ENCODE measurements at places on chromosomes 6 and 20.

GRCh38 chr20:18793625-18794427 lies 19.8 kb upstream of the SCP2D1 start:
- DNase-seq, result peak; percentile 58

GRCh38 chr6:41036601-41037000 lies 2.4 kb downstream of the UNC5CL start:
- no peak for DNase-seq

- no peak for DNase-seq
Measured at GRCh38 chr6:28865401-28866204, 58.2 kb downstream of the TRIM27 start.

DNA sequence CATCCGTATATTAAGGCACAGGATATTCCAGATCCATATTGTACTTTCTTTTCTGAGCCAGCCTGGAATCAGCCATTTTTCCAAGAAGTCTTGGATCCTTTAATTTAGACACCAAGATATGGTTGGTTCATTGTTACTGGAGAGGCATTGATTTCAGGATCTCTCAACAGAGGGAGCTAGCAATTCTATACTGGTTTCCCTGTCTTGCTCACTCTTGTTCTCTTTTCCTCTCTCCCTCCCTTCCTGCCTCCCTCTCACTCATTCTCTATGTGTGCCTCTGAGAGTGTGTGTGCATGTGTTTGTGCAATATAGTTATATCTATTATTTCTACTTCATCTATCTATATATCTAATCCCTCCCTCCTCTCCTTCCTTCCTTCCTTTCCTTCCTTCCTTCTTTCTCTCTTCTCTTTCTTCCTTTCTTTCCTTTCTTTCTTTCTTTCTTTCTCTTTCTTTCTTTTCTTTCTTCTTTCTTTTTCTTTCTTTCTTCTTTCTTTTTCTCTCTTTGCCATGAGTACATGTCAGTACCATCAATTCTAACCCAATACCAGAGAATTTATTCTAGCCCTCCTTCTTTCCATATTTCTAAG lies 299.1 kb downstream of the EPHA7 start:
- no peak for DNase-seq

DNA sequence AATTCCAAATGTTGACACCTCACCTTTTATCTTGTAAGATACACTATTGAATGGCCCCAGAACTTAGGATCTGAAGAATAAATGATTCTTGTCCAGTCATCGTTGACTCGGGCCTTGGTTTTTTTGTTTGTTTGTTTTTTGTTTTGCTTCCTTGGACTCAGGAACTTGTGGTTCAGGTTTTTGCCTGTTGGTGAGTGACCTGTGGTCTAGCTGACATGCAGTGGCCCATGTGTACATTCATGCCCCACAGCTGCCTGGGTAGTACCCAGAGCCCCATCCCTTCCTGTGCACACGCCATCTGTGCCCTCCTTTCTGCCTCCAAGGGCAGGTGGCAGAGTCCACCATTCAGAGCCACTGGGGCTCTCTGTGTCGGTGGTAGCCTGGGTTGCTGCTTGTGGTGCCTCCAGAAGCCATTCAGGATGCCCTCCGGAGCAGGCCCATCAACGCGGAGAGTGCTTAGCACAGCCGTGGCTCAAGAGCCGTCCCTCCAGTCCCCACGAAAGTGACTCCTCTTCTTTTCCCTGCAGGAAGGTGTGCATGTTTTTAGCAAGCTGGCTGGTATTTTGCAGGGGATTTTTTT lies 85.9 kb downstream of the SYNJ2 start:
- no peak for DNase-seq

GRCh38 chr20:44348168-44348659 lies 7.3 kb upstream of the HNF4A start:
- DNase-seq, result no peak

DNA sequence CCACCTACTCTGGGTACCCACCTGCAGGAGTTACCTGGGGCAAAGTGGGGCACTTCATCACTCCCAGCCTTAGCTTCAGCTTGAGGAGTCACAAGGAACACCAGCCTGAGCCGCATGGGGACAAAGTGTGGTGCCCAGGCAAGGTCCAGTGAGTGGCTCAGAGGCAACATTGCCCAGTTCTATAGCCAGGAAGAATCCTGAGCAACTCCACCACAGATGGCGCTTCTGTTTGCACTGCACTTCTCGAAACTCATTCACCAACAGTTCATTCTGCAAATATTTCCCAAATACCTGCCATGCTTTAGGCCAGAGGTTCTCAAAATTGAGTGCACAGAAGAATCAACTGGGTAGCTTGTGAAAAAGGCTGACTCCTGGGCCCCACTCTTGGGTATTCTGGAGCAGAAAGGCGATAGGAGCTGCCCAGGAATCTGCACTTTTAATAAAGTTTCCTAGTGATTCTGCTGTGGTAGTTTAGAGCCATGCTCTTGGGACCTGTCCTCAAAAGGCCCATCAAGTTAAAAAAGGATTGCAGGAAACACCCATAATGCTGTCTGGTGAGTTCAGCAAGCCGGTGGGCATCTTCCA lies 83.1 kb downstream of the VEGFA start:
- DNase-seq, result no peak

DNA sequence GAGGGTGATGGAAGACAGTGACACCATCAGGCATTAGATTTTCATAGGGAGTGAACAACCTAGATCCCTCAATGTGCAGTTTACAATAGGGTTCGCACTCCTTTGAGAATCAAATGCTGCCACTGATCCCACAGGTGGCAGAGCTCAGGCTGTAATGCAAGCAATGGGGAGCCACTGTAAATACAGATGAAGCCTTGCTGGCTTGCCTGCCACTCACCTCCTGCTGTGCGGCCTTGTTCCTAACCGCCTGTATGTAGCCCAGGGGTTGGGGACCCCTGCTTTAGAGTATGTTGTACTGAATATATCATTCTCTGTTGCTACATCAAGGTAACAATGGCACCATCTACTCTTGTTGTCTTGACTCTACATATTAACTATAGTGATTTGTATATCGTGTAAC lies 37.1 kb downstream of the TPD52L1 start:
- DNase-seq, result no peak

- no peak for DNase-seq
Measured at GRCh38 chr6:159988983-159989454, 20.1 kb downstream of the IGF2R start.

GRCh38 chr20:48584391-48585060 lies 243.3 kb downstream of the PREX1 start:
- DNase-seq, result no peak

GRCh38 chr20:50691573-50692551 lies 520 bp upstream of the RIPOR3 start:
- DNase-seq, result peak; percentile 30

DNA sequence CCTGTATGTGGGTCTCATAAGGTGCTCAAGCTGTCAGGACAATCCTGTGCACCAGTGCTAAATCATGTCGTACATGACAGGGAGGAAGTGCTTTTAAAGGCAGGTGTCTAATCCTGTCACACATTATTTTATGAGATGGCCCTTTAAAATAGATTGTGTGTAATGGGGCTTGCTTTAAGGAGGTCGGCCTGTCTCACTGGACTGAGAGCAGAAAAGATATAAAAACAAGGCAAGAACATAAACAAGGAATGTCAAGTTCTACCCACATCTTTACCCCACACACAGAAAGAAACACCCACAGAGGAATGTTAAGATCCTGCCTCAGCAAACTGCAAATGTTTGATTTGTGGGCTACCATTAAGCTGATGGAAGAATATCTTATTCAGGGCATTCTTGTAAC lies 279.0 kb downstream of the FOXA2 start:
- DNase-seq, result no peak

- no peak for DNase-seq
Measured at GRCh38 chr6:38261626-38262025, 378.1 kb downstream of the BTBD9 start.

DNA sequence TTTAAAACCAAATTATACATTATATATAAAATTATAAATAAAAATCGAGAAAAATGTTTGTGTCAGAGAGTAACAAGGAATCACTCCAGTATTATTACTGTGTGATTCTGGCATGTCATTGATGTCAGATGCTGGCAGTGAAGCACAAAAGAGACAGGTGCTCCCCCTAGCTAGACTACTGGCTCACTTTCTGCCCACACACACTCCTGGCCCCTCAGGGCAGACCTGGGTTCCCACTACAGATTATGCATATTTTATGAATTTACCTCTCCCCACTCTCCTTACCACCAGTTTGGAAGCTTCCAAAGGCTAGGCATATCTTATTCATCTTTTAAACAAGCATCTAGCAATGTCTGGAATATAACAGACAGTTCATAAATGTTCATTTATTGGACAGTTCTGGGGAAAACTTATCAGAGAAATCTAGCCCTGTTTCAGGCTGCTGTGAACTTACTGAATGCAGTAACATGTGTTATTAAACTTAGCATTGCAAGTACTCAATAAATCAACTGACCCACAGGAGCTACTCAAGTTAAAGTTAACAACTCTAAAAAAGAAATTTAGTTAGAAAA lies 12.8 kb downstream of the SNX3 start:
- no peak for DNase-seq

- peak; percentile 52 for DNase-seq
Measured at GRCh38 chr6:151070631-151071051, 169.1 kb upstream of the AKAP12 start.

DNA sequence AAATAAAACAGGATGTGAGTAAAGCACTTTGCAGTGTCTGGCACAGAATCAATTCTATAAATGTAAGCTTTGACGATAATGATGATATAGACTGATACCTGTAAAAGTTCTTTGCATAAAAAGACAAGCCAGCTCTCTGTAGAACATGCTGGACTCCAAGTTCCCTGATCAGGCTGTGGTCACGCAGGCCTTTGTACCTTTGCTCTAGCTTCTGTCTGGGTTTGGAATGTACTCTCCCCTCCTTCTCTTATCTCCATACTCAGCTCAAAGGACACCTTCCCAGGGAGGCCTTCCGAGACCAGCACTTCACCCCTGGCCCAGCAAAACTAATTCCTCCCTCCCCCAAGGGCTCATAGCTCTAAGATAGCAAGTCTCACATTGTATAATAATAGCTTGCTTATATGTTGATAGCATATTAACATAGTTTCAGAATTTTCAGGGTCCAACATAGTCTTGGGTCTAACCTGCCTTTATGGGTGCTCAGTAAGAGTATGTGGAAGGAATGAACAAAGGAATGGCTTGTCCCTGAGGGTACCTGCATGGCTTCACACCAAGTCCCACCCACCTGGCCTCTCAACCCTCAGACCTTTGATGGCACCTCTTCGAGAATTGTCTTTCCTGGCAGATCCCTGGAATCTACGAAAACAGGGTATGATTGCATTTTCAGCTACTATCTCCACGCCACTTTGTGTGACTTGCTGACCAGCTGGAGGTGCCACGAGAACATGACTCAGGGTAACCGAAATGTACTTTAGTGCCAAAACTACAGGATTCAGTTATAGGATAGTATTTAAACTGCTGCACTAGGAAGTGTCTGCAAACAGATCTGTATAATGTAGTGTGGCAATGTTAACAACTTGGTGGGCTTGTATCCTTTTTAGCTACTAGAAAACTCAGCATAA lies 41.7 kb upstream of the PIM1 start:
- DNase-seq, result no peak

DNA sequence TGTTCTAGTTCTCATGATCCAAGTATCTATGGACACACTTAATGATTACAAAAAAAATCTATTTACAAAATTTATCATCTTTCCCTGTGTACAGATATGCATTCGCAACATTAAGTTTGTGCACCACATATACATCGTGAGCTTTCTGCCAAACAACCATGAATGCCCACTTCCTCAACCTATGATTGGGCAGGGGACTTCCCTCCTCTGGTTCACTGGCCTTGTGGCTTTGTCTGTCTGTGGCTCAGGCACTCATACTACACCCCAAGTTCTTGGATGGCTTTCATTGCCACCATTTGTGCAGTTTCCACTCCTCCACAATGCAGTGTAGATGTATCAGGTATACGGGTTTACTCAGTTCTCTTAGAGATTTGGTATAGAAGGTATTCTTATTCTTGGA lies 74.9 kb downstream of the HS3ST5 start:
- DNase-seq, result no peak

- DNase-seq, result no peak
Measured at GRCh38 chr6:162219266-162219665, 508.3 kb downstream of the PRKN start.

- DNase-seq, result no peak
Measured at GRCh38 chr6:137488150-137489045, 5.8 kb downstream of the OLIG3 start.

- no peak for DNase-seq
Measured at GRCh38 chr6:108667993-108668392, 107.3 kb downstream of the FOXO3 start.

- DNase-seq, result no peak
Measured at GRCh38 chr20:22732751-22733150, 148.4 kb upstream of the FOXA2 start.

DNA sequence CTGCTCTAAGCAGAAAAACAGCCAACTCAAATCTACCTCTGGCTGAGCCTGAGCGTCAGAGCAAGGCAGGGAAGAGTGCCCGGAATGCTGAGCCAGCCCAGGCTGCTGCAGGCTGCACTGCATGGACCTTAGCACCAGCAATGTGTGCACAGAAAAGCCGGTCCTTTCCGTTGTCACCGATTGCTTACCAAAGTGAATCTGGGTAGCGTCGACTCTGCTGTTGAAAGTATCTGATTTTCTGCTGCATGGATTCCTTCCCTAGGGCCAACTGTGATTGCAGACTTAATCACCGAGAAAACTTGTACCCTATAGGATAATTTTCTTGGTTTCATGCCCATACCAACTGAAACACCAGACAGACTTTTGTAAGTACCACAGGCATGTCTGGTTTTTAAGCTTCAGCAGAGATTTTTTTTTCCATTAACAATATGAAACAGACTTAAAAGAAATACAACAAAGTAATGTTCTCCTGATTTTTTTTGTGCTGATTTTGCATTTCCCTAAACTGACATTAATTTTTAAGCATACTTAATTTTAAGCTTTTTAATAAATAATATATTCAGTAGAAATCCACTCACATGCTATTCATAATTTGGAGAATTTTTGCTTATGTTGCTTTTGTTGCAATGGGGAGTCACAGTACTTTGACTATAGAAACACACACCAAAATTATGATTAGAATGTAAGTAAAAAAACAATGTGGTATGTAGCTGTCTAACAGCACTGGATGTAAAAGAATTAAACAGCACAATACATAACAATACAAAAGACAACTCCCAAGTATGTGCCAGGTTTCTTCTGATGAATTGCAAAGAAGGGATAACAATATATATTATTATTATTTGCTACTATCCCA lies 218.0 kb downstream of the THBS2 start:
- DNase-seq, result no peak

- no peak for DNase-seq
Measured at GRCh38 chr6:137852346-137852745, 14.7 kb upstream of the TNFAIP3 start.

- no peak for DNase-seq
Measured at GRCh38 chr6:100266494-100267401, 198.0 kb downstream of the SIM1 start.

Measured in AG04450 (cell line).